ENCODE measurements at places on chromosomes 16 and 17.

- DNase-seq: peak; percentile 78
Observed at GRCh38 chr16:3509470-3509928, 8.7 kb downstream of the CLUAP1 start.

DNA sequence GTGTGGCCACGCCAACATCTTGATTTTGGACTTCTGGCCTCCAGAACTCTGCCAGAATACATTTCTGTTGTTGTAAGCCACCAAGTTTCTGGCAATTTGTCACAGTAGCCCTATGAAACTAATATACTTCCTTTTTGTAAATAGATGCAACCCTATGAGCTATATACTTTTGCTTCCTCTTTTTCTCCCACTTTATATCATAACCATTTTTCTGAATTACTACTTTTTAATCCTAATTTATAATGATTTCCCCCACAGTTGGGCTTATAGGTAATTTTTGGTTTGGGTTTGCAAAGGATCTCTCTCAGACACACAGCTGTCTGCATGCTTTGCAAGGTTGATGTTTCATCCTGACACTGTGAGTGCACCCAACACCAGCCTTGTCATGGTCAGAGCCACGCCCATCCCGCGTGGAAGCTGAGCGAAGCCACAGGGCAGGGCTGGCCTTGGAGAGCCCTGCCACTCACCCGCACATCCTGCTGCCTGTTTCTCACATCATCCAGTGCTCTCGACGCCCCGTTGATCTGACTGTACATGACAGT lies 5.8 kb downstream of the TRIM25 start:
- DNase-seq: no peak

GRCh38 chr16:79265196-79265595 lies 335.3 kb downstream of the MAF start:
- DNase-seq: no peak

DNA sequence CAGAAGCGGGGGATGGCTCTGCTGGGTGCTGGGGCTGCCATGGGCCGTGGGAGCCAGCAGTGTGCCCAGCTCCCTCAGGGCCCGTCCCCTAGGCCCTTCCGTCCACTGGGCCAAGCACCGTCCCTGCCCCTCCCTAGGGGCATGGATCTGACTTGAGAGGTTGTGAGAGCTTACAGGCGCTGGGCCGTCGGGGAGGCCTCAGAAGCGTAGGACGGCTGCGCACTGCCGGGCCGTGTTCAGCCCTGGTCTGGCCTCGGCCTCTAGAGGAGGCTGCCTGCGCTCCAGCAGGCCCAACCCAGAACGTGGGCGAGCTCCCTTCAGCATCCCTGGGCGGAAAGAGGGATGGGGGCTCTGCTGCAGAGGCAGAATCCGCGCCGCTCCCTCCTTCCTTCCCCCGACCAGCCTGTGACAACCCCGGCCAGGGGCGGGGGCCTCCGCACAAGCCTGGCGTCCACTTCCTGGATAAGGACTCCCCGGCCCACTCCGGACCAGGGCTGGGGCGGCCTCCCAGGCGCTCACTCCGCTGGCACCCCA lies 685 bp upstream of the MPG start:
- DNase-seq: no peak

DNA sequence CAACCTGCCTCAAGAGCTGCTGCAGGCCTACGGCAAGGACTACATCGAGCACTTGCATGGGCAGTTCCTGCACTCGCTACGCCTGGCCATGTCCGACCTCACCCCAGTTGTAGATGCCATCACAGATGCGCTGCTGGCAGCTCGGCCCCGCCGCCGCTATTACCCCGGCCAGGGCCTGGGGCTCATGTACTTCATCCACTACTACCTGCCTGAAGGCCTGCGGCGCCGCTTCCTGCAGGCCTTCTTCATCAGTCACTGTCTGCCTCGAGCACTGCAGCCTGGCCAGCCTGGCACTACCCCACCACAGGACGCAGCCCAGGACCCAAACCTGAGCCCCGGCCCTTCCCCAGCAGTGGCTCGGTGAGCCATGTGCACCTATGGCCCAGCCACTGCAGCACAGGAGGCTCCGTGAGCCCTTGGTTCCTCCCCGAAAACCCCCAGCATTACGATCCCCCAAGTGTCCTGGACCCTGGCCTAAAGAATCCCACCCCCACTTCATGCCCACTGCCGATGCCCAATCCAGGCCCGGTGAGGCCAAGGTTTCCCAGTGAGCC lies 5.8 kb downstream of the HSD11B2 start:
- no peak for DNase-seq

DNA sequence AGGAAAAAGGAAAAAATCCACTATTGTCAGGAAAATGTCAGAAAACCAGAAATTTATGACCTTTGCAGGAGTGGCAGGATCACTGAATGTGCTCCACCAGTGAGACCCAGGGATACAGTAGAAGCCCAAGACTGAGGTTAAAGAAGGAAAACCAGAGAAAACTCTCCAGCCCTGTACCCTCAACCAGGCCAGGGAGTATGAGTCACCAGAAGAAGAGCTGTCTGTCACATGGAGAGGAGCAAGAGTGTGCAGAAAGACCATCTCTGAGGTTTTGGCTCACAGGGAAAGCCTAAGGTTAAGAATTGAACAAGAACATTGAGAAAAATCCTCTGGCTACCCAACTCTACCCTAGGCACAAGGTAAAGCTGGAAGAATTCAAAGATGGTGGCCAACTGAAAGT lies 47.6 kb upstream of the MON1B start:
- no peak for DNase-seq

GRCh38 chr17:56751145-56751738 lies 82.5 kb downstream of the C17orf67 start:
- no peak for DNase-seq

DNA sequence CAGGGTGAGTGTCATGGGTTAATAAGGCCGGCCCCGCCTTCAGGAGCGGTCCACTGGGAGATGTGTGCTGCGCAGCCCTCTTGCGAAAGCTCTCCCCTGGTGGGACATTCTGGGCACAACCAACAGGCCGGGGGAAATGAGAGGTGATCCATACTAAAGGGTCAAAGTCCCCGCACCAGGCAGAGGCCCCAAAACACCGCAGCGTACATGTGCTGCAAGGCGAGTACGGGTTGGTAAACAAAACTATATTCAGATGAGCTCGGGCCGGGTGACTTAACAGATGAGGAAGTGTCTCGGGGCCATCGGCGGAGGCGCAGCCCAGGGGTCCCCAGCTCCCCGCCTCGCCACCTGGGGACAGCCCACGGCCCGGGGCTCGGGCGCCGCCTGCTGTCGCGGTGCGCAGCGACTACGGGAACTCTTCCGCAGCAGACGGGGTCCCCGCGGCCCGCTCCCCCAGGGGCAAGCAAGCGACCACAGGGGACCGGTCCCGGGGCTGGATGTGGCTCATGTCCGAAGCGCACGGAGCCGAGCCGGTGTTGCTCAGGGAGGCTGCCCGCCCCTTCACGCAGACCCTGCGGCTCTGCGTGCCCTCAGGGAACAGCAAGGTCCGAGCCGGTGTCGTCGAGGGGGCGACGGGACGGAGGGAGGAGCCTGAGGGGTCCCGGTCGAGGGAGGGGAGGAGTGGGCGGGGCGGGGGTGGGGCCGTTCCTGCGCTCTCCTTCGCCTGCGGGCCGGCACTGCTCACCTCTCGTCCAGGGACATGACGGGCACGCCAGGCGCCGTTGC lies at the start of gene RAB37:
TSS of gene RAB37 (plus strand) at position 744 of the 786 bp plus-strand sequence. CDS start at position 761, 17 bp downstream.
- no peak for DNase-seq

GRCh38 chr17:43428524-43428923 lies 29.7 kb downstream of the ARL4D start:
- DNase-seq: no peak

DNA sequence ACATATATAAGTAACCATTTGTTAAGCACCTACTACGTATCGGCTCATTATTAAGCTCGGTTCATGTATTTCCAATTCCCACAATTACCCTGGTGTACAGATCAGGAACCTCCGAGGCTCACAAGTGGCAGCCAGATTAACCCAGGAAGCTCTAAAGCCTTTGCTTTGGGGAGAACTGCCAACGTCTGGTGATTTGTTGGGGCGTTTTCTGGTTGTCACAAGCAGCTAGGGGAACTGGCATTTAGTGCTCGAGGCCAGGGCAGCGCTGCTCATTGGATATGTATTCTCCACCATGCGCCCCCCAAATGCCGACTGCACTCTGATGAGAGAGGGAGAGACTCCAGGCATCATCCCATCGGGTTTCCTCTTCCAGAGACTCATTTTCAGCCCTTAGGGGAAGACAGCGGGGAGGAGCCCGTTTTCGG lies 541 bp downstream of the ZNF18 start:
- peak; percentile 16 for DNase-seq

GRCh38 chr17:47929218-47930000 lies 12.0 kb upstream of the PNPO start:
- DNase-seq: no peak

- no peak for DNase-seq
Observed at GRCh38 chr16:381012-381788, 578 bp downstream of the PGAP6 start.

- no peak for DNase-seq
Observed at GRCh38 chr16:48035142-48035541, 120.7 kb downstream of the ABCC12 start.

DNA sequence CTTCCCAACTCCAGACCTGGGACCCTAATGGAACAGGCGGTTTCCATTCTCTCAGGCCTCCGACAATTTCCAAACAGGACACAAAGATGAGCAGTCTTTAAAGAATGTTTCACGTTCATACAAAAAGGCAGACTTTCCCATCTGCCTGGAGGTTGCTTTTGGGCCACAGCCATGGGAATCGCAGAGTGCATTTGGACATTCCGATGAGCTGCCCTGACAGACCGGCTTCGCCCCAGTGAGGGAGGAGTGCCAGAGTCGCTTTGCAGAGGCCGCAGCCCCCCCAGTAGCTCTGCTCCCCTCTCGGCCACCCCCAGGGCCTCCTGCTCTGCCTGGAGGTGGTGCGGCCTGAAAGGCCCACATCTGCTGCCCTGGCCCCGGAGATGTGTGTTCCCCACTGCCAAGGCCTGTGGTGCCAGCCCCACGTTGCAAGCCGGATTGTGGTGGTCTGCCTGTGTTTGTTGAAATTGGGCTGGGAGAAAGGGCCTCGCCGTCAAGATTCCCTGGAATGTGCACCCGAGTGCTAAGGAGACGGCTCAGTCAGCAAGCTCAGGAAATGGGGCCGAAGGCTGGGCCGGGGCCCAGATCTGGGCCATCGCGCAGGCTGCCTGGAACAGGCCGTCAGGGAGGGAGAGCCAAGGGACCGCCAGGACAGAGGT lies 89.8 kb downstream of the C16orf95 start:
- DNase-seq: no peak

DNA sequence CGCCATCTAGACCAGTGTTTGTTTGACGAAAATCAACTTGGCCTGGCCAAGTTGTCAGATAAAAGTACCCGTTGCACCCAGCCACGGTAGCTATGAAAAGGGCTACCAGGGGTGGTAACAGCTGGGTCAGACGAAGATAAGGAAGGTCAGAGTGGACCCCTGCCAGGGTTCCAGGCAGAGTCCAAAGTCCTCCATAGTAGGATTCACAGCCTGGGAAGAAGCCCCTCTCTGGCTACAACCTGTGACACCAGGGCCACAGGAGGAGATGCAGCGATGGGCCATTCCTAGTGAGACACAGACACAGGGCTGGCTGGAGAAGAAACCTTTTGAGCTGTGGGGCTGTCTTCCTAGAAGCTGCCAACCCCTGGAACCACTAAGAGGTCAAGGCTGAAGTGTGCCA lies 39.3 kb downstream of the MEAK7 start:
- DNase-seq: no peak

DNA sequence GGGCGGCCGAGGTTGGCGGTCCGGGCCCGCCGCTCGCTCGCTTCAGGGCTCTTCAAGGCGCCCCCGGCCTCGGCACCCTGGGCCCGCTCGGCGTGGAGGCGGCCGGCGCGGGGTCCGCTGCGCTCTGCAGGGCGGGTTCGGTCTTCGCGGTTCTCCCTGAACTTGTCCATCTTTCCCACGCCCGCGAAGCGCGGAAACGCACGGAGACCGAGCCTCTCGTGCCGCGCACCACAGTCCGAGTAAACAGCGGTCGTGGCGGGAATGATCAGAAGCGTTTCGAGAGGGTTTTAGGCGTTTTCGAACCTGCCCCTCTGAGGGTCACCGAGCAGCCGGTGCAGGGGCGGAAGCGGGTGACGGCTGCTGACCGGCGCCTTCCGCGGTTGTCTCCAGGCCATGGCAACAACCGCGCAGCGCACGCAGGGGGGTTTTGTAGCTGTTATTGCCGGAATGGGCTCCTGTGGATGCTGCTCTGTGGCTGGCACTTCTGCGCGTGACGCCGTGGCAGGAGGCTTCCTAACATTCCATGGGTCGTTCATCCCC lies 414 bp downstream of the NARF start:
- no peak for DNase-seq

GRCh38 chr16:75237398-75238131 lies 13.9 kb downstream of the BCAR1 start:
- no peak for DNase-seq

DNA sequence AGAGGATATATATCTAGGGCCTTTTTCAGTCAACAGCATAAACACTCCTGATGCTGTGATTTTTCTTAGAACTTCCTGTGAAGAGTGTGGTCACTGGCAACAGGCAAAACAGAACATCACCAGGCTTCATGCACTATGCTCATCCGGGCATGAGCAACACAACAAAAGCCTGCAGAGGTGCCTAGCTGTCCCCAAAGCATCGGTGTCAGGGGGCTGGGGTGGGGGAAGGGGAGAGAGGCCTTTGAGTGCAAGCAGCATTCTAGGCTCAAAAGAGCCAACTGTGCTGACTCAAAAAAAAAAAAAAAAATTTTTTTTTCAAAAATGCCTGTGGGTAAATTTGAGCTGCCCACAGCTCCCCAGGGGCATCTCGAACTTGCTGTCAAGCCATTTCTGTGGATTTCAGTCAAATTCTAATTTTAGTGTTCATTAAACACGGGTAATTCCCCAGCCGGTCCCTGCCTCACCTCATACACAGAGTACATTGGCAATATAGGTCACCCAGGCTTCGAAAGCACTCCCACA lies 194.6 kb upstream of the DYNLRB2 start:
- DNase-seq: no peak

GRCh38 chr17:45234641-45235415 lies 13.1 kb downstream of the FMNL1 start:
- peak; percentile 15 for DNase-seq

DNA sequence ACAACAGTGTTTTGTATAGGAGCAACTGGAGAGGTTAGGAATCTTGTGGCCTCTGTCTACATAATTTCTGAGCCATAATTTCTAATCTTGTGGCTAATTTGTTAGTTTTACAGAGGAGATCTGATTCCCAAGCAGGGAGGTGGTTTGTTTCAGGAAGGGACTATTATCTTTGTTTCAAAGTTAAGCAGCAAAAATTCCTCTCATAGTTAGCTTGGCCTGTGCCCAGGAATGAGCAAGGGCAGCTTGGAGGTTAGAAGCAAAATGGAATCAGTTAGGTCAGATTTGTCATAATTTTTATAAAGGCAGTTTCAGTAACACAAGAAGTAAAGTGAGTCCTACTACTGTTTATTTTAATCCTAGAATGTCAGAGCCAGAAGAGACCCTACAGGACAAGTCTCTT lies 2.0 kb upstream of the RDM1 start:
- DNase-seq: no peak

Data from stimulated activated naive CD4-positive, alpha-beta T cell (primary cell).